ENCODE measurements at places on chromosomes 11 and 22.

DNA sequence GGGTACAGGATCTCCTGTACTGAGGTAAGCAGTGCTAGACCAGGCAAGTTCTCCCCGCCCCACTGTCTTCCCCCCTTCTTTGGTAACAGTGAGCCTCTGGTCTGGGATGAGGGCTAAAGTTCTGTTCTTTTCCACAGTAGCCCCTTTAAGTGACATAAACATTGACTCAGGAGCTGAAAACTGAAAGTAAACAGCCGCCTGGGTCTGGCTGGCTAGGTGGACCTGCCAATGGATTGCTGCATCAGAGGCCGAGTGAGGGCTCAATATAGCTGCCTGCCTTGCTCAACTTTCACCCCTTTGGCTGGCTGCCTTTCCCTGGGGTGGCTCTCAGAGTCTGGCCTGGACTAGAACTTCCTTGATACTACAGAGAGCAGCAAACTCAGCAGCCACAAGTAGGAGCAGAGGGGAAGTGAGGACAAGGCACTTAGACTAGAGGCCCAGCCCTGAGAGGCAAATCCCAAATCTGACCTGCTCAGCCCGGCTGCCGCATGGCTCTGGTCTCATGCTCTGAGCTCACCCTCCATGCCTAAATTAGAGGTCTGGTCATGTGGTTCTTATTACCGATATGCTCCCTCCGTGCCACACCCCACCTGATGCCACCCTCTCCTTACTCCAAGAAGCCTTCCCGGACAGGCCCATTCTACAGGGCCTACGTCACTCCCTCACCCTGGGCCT lies 9.6 kb upstream of the UCP3 start:
- H3K4me1 ChIP-seq = no peaks in the 10 kb centered on the region
- peaks cover 1% of the 10 kb centered on the region for H3K36me3 ChIP-seq
- no peak overlapping the region for H3K4me3 ChIP-seq
- H3K27ac ChIP-seq = no peak overlapping the region

DNA sequence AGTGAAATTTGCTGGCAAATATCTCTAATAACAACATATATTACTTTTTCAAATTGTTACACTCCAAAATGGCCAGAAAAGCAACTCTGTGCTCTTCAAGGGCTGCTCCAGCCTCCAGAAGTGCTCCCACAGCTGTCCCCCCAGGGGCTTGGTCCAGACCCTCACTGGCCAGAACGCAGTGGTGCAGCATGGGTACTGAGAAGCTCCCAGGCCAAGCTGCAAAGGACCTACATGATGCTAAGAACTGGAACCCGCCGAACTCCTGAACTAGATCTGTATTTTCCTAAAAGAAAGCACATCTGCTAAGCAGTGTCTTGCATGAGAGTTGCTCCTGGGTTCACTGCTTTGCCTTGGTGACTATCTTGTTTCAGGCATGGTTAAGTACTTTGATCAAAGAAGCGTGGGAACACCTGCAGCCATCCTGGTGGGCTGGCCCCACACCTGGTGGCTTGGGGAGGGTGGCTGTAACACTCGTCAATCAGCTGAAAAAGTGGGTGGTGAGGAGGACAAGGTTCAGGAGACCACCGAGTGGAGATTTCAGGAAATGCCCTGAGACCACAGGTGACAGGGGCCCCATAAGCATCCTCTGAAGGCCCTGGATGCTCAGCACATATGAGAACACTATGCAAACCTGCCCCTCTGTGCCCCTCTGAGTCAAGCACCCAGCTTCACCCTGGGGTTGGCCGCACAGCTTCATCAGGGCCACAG lies 72.7 kb upstream of the PITPNB start:
- no peaks in the 10 kb centered on the region for H3K36me3 ChIP-seq
- H3K4me3 ChIP-seq = no peak overlapping the region
- no peak overlapping the region for H3K27ac ChIP-seq
- DNase-seq = no peak
- no peaks in the 10 kb centered on the region for H3K27me3 ChIP-seq
- H3K4me1 ChIP-seq = no peaks in the 10 kb centered on the region

GRCh38 chr22:25564979-25565677 lies 653 bp downstream of the GRK3 start:
- no peak overlapping the region for H3K27ac ChIP-seq
- H3K4me1 ChIP-seq = no peaks in the 10 kb centered on the region
- peak; percentile 84 for DNase-seq
- H3K4me3 ChIP-seq = peak overlapping the region; percentile 41
- H3K36me3 ChIP-seq = no peaks in the 10 kb centered on the region

DNA sequence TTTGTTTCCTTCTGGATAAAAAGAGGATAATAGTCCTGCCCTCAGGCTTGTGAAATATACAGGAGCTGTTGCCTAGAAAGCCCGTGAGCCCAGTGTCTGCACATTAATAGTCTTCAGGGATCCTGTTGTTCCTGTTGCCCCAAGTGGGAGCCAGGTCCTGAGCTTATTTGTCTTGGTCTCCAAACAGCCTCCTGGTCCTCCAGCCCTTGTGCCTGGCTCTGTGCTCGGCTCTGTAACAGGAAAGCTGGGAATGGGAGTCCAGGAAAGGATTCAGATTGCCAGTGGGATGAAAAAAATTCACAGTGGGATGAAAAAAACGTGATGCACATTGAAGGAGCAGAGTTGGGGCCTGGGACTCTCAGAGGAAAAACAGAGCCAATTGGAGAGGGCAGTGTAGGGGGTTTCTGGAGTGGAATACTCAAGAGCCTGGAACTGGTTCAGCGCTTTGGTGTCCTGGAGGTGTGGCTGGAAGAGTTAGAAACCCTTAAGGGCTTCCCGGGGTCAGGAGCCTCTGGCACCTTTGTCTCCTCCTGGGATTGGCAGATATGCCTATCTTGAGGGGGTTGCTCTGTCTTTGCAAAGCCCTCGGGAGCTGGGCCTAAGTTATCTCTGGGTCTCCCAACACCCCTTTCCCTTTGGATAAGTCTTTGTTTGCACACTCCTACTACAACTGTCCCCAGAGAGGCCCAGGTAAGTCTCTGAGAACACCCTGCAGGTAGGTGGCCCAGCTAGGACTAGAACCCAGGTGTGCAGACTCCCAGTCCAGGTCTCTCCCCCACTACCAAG lies 2.3 kb upstream of the INPPL1 start:
- H3K36me3 ChIP-seq = no peaks in the 10 kb centered on the region
- H3K4me1 ChIP-seq = peaks cover 10% of the 10 kb centered on the region
- H3K27ac ChIP-seq = peak overlapping the region; percentile 57
- no peak overlapping the region for H3K4me3 ChIP-seq
- peak; percentile 38 for DNase-seq
- H3K27me3 ChIP-seq = no peaks in the 10 kb centered on the region

All from mesendoderm (in vitro differentiated cells).